Motor neuron (in vitro differentiated cells): ENCODE measurements at places on chromosomes 11 and 22.

GRCh38 chr11:130029137-130029536 is 26.5 kb upstream of the PRDM10 start:
- no peak for ATAC-seq

DNA sequence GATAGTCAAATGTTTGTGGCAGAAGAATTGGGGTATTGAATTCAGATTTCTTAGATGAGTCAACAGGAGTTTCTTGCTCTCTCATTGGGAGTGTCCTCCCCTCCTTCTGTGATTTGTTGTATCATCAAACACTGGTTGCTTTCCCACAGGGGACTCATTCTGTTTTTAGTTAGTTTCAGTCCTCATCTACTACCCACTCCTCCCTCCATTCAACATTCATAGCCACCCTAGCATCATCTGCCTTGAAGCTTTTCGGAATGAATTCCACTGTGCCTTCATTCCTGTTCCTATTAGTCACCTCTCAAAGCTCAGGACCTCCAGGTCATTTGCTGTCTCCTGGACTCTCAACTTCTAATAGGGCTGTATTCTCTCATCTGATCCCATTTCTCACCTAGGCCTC is 31.5 kb upstream of the RAB38 start:
- no peak for ATAC-seq

DNA sequence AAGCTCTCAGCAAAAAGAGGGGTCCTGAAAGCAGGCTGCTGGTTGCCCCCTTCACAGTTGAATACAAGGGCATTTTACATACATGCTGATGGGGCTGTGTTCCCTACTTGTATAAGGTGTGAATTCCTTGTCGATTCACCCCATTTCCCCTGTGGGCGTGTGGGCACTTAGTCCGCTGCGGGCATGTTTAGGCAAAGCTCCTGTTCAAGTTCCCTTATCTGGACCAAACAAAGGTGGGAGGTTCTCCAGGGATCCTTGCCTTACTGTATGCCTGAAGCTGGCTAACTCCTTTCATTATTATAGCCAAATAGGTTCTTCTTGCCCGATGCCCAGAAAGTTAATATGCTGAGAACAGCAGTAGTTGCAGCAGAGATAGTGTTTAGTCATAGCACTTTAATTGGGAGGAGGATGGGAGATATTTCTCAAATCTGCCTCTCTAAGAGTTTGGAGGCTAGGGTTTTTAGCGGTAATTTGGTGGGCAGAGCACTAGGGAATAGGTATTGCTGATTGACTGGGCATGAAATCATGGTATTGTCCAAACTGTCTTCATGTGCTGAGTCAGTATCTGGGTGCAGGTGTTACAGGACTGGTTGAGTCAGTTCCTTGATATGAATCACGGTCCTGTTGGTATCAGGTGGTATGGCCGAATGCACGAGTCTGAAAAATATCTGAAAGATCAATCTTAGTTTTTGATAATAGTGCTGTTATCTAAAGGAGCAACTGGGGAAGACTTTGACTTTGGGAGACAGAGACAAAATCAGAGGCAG is 32.7 kb downstream of the METTL15 start:
- no peak for ATAC-seq

DNA sequence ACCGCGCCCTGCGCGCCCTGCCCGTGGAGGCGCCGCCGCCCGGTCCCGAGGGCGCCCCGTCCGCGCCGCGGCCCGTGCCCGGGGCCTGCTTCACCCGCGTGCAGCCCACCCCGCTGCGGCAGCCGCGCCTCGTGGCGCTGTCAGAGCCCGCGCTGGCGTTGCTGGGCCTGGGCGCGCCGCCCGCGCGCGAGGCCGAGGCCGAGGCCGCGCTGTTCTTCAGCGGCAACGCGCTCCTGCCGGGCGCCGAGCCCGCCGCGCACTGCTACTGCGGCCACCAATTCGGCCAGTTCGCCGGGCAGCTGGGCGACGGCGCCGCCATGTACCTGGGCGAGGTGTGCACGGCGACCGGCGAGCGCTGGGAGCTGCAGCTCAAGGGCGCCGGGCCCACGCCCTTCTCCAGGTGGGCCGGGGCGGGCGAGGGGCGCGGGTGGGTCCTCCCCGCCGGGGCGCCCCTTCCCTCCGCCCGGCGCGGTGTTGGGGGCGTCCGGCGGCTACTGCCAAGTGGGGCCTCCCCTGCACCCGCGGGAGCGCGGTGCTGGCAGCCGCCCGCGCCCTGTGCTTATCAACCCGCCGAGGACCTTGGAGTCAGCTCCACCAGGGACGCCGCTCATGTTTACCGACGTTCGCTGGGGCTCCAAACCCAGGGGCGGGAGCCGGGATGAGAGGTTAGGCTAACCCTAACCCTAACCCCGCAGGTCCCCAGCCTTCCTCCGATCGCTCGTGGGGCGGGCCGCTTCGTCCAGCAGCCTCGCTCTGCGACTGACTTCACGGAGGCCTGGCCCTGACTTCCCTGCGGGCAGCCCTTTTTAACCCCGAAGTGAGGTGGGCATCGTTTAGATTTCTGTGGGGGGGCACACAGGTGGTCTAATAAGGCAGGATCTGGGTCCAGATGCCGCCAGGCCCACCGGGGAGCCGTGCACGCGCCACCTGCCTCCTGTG is 649 bp downstream of the SELENOO start:
- peak; percentile 49 for ATAC-seq

DNA sequence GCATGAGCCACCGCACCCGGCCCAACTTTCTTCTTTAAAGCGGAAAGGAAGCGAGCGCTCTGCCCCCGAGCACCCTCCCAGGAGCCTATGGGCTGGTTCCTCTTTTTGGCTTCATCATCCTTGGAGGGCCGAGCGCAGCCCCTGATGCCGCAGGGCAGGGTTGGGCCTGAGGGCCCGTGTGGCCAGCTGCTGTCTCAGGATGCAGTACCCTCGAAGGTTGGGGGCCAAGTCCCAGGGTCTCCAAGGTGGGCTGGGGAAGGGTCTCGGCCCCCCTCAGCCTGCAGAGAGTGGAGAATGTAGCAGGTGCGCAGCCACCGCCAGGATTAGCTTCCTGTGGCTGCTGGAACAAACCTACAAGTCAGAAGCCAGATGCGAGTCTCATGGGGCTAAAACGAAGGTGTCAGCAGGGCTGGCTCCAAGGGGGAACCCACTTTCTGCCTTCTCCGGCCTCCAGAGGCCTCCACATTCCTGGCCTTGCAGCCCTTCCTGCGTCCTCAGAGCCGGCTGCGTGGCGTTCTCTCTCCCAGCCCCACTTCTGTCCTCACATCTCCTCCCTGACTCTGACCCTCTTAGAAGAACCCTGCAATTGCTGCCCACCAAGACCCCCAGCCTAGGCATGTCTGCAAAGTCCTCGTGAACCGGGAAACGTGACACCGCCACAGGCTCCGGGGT is 2.9 kb downstream of the PANX2 start:
- no peak for ATAC-seq

DNA sequence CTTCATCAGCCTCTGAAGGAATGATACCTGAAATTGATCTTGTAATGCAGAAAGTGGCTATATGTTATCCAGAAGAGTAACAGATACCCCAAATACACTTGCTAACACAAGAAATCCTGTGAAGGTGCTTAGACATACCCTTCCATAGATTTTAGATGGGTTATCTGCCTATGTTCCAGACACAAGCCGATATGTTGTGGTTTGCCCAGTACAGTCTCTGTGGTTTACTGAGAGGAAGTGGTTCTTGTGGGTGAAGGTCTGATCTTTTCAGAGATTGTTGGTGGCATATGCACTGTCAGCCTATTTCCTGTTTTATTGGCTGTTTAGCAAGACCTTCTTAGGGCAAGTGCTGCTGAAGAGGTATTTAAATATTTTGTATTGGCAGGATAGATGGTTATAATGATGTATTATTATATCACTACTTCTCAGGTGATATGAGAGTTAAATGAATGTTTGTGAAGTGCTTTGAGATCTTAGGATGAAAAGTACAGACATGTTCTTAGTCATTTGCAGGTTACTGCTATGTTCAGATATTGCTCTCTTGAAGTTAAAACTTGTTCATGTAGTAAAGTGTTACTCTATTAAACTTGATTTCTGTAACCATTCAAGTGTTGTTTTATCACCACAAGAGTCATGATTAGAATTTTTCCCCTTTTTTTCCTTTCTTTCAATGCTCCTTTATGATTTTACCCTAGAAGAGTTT is 8.2 kb downstream of the ARHGEF12 start:
- no peak for ATAC-seq

DNA sequence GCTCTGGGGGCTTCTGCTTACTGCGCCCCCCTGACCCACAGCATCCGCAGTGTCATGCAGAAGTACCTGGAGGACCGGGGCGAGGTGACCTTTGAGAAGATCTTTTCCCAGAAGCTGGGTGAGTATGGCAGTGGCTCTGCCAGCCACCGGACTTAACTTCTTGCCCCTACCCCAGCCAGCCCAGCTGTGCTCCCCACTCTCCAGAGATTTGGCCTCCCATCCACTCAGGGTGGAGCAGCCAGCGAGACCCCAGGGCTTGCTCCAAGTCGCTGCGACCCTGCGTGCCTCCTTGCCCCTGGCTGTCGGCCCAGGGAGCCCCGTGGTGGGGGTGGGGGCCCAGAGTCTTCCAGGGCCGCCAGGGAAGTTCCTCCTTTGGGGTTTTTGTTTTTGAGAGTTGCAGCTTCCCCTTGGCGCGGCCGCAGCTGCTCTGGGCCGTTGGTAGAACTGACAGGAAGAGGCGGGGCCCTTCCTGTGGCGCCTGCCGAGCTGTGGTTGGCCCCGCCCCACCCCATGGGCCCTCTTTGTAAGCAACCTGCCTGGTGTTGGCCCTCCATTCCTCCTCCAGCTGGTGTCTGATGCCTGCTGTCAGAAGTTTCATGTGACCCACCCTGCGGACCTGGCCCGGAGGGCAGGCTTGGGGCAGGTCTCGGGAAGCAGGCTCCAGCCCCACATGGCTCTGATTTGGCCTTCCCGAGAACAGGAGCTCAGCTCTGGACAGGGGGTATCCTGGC is 11.1 kb downstream of the GRK2 start:
- ATAC-seq, result peak; percentile 97

DNA sequence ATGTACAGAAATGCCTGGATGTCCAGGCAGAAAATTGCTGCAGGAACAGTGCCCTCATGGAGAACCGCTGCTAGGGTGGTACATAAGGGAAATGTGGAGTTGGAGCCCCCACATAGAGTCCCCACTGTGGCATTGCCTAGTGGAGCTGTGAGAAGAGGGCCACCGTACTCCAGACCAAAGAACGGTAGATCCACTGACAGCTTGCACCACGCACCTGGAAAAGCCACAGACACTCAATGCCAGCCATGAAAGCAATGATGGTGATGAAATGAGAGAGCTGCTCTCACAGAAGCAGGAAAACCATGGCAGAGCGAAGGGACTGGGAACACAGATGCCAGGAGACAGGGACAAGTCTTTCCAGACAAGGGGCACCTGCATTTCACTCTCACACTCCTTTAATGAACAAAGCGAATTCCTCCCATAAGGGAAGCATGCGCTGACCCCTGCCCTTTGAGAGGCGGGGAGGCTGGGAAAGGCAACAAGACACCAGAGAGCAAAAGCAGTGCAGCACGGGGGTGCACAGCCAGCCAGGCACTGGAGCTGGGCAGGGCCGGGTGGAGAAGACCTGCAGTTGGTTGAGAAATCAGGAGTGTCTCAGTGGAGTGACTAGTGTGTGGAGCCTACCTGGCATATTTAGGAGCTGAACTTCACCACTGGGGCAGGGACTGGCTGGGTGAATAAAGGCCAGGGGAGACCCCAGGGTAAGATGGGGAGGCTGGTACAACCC is 1025.2 kb downstream of the TBC1D22A start:
- no peak for ATAC-seq

GRCh38 chr22:38419121-38419857 is 35.7 kb downstream of the KCNJ4 start:
- peak; percentile 18 for ATAC-seq

DNA sequence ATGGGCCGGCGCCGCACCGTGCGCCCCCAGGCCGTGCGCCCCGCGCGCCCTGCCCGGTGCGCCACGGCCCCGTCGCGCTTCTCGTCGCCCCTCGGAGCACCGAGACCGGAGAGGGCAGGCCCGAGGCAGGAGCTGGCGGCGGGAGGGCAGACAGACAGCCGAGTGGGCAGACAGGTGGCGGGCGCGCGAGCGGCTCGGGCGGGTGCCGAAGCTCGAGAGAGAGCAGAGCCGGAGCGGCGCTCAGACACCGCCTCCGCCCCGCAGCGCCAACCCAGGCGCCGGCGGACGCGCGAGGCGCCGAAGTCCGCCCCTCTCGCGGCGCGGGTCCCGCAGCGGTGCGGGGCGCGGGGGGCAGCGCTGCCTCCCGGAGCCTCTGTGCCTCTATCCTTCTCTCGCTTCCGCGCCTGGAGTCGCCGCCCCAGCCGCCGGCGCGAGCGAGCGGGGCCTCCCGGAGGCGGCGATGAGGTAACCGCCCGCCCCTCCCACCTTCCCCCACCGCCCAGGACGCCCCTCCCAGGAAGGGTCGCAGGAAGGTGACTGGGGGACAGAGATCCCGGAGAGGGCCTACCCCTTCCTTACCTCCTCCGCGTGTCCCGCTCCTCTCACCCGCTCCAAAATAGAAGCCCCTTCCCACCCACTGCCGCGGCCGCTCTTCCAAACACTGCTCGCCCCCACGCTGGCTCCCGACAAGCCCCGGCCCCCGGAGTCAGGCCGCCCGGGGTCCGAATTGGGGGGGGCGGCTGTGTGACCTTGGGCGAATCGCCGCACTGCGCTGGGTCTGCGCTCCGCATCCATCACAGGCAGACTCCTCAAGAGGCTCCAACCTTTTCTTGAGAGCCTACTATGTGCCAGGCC is at the start of gene RASL10A:
TSS of gene RASL10A (minus strand) at position 412 of the 855 bp plus-strand sequence. CDS start 451 bp downstream, outside the sequence.
- ATAC-seq, result peak; percentile 2

GRCh38 chr11:130832566-130833425 is 83.5 kb downstream of the SNX19 start:
- no peak for ATAC-seq

GRCh38 chr11:71948314-71949027 is 19.6 kb downstream of the RNF121 start:
- ATAC-seq, result no peak

GRCh38 chr22:22156716-22157347 is 87.8 kb upstream of the VPREB1 start:
- ATAC-seq, result peak; percentile 75

DNA sequence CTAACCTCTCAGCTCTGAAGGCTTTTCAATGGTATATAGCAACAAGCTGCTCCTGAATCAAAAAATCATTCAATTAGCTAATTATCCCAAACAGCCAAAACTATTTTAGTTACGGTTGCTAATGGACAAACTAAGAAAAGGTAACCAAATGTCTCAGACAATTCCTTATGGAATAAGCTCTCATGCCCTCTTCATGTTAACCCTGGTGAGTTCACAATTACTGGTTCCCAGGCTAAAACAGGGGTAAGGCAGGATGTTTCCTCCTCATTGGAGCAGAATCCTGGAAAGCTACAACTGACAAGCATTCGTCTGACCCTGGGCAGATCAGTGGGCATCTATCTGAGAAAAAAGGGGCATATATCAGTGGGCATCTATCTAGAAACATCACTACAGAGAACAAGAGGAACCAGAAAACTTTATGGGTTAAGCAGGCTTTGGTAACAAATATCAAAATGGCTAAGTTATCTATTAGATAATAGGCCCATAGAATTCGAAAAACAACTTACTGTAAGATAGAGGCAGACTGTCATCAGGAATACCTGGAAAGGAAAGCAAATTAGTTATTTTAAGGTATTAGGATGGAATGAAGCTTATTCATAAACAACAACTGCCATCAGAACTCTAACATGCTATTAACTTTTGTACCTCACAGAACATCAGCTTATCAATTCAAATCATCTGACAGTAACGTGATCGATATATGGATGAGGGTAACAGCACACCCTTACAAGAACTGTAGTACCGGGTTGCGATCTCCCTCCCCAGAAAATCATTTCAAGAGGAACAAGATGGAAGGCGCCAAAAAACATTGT is 14.8 kb upstream of the WDR74 start:
- ATAC-seq, result no peak
